ENCODE measurements at places on chromosomes 3 and 15.

GRCh38 chr3:156300929-156301840 is 180.8 kb downstream of the KCNAB1 start:
- DNase-seq = no peak

GRCh38 chr3:193391902-193392301 is 13.3 kb upstream of the ATP13A5 start:
- no peak for DNase-seq

- no peak for DNase-seq
Measured at GRCh38 chr3:55327131-55327920, 159.8 kb downstream of the WNT5A start.

DNA sequence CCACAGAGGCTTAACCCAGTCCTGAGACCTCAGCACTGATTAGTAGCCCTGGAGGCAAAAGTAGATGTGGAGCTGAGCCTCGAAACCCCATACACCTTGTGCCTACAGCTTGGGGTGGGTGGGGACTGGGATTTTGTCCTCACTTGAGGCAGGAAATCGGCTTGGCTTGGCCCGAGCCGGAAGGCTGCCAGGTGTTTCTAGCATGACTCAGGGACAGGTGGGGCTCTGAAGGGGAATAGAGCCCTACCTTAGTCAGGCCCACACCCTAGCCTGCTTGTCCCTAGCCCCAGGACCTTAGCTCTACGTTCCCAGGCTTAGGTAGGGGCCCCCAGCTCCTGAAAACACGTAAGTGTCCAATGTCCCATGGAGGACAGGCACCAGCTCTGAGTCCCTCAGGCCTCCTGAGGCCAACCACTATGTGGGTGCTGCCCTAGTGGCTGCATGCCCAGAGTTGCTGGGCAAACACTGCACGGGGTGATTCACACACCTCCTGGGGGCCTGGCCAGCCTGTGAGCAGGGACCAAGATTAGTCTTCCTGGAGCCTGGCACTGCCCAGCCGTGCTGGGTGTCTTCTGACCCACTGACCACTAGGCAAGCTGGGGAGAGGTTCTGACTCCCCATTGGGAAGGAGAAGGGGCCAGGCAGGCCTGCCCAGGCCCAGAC is 3.1 kb downstream of the MST1R start:
- DNase-seq = peak; percentile 63

DNA sequence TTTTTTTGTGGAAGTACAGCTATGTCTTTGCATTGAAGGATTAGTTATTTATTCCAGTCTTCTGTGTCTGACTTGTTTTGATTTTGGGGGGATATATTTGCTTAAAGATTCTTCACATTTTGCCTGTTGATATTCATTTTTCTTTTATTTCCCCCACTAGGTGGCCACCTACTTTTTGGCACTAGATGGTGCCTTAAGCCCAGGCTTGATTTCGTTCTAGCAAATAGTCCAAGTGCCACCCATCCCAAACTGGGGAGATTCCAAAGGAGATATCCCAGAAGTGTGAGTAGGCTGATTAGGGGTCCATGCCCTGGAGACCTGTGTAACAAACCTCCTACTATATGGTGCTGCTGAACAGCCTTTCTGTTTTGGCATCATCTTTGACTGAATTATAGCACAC is 80.0 kb upstream of the SPATA16 start:
- DNase-seq = no peak

DNA sequence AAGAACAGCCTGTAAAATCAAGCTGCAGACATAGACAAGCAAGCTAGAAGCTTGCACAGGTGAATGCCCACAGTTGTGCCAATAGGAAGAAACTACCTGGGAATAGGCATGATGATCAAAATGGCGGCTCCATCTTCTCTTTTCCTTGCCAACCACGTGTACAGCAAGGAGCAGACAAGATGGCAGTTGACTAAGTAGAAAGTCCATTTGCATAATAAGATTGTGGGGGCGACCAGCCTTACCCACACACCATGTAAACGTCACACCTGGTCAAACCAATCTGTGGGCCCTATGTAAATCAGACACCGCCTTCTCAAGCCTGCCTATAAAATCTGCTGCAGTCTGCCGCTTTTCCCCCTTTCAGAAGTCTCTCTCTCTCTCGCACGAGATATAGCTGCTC is 25.1 kb upstream of the ANKRD34C start:
- DNase-seq = no peak

DNA sequence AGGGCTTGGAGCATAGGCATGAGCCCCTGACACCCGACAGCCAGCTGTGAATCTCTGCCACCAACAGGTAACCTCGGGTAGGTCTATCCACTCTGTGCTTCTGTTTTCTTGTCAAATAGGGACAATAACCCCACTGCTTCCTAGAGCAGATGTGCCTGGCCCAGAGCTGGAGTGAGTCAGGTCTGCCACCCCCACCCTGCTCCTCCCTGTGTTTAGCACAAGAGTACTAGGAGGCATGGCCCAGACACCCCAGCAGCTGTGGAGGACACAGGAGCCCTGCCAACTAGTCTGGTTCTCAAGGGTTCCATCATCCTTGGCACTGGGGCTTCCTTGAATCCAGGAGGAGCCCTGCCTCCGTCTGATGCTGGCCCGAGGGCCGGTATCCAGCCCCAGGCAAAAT is 33.7 kb upstream of the TMEM115 start:
- no peak for DNase-seq

GRCh38 chr15:74307827-74308811 is 59.3 kb downstream of the CYP11A1 start:
- no peak for DNase-seq

- DNase-seq = no peak
Measured at GRCh38 chr3:122019493-122019892, 2.6 kb downstream of the ILDR1 start.

DNA sequence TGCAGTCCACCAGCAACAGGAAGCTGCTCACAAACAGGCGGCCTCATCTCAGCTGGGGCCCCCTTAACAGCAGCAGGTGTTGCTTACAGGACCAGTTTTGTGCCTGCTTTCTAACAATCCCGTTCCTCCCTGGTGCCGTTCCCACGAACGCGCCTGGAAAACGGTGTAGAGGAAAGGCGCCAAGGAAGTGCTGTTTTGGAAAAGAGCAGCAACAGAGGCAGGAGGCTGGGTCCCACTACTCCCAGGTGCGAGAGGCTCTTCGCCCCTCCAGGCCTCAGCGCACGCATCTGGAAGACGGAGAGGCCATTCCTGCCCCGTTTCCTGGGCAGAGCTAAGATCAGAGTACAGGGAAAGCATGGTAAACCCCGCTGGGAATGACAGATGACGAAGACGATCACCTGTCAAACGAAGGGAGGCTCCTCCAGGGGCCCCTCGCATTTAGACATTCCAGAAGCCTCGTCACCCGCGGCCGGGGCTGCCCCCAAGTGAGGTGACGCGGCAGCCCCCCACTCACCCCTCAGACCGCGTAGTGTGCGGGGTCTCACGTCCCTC is 603 bp downstream of the SCAPER start:
- peak; percentile 86 for DNase-seq

GRCh38 chr15:82789491-82789890 is 16.4 kb downstream of the FSD2 start:
- no peak for DNase-seq

DNA sequence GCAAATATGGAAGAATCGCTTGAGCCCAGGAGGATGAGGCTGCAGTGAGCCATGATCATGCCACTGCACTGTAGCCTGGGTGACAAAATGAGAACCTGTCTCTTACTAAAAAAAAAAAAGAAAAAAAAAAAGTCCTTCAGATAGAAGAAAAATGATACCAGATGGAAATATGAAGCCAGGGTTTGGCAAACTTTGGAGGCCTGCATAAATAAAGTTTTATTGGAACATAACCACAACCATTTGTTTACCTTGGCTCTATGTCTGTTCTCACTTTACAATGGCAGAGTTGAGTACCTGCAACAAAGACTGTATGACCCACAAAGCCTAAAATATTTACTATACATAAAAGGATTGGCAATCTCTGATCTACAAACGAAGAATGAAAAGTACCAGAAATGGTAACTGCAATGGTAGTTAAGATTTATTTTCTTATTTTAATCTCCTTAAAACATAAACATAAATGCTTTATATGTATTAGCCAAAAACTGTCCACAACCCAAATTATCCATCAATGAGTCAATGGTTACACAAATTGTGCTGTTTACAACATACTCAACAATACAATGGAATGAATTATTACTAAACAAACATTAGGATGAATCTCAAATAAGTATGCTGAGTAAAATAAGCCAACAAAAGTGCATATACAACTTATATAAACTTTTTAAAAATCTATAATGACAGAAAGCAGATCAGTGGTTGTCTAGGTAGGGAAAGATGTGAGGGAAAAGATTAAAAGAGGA is 41.8 kb downstream of the GOLGB1 start:
- no peak for DNase-seq

- DNase-seq = no peak
Measured at GRCh38 chr3:126025862-126026261, 56.9 kb downstream of the ROPN1B start.

- no peak for DNase-seq
Measured at GRCh38 chr15:48566668-48567067, 78.8 kb downstream of the FBN1 start.

GRCh38 chr3:119542168-119542767 is 17.1 kb downstream of the CD80 start:
- no peak for DNase-seq

DNA sequence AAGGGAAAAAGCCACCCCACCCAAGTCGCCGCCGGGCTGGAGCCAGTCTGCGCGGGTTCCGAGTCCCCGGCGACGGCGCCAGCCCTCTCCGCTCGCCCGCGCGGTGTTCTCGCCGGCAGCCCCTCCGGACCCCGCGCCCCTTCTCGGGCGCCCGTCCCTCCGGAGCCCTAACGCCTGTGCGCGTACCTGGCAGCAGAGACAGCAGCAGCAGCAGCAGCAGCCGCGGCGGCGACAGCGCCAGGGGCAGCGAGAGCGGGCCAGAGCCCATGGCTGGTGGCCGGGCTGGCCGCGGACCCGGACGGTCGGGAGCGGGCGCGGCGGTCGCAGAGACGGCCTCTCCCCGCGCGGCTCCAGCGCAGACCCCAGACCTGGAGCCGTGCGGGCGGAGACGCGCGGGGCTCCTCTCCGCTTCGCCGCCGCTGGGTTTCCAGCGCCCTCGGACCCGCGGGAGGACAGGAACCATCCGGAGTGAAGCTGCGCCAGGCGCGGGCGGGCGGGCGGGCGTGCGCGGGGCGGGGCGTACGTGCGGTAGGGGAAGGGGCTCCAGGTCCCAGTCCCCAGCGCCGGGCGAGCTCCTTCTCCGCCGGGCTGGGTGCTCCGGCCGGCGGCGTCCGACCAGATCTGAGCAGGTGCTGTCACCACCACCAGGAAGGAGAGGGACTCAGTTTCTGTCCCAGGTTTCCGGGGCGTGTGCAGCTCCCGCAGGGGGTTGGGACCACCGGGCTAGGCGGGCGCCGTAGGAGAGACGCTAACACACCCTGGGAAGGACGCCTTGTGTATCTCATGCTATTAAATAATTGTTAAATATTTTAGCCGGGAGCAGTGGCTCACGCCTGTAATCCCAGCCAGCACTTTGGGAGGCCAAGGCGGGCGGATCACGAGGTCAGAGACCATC is at the start of gene CHRNA3:
CHRNA3 (minus strand) TSS at position 470 of the 895 bp plus-strand sequence; CDS start at position 268, 202 bp downstream.
- no peak for DNase-seq

GRCh38 chr3:77271711-77272110 is 231.8 kb downstream of the ROBO2 start:
- no peak for DNase-seq

GRCh38 chr3:51819151-51819550 is 40.1 kb upstream of the IQCF6 start:
- no peak for DNase-seq

GRCh38 chr15:35506272-35506870 is 39.6 kb downstream of the DPH6 start:
- no peak for DNase-seq

DNA sequence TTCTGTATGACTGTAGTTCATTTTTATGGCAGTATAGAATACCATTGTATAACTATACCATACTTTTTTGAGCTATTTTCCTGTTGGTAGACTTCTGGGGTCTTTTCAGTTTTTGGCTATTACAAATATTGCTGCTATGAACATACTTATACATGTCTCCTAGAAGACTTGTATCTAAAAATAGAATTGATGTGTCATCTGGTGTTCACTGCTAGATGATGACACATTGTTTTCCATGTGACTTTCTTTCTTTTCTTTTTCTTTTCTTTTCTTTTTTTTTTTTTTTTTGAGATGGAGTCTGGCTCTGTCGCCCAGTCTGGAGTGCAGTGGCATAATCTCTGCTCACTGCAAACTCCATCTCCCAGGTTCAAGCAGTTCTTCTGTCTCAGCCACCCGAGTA is 69.8 kb downstream of the SH3GL3 start:
- DNase-seq = no peak

GRCh38 chr3:78402720-78403119 is 1362.8 kb downstream of the ROBO2 start:
- peak; percentile 23 for DNase-seq

DNA sequence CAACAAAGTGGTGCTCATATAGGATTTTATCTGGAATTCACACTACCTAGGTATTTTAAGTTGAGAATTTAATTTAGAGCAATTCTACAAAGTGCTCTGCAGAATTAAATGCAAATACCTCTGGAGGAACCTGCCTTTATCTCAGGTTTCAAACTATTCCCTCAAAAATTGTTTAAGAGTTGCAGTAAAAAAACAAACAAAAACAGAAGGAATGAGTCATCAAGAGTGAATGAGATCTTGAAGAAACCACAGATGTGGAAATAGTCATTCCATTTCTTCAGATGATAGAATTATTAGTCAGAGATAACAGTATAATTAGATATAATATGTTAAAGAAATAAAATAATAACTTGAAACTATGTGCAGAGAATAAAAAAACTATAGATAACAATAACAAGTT is 80.8 kb upstream of the SCN5A start:
- DNase-seq = no peak

- DNase-seq = peak; percentile 79
Measured at GRCh38 chr15:70748281-70748747, 15.0 kb downstream of the UACA start.

- DNase-seq = peak; percentile 3
Measured at GRCh38 chr3:107994956-107995715, 95.7 kb downstream of the CD47 start.

DNA sequence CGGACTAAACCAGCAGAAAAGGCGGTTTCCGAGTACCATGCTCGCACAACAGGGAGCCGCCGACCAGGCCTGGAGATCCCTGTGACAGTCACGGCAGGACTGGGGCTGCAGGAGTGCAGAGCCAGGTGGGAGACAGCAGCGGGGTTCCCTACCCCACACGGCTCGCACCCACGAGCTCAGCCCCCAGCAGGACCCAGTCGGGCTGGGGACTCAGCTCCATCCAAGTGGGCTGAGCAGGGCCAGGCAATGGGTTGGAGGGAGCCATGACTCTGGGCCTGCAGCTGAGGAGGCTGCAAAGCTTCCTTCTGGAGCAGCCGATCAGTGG is 15.8 kb downstream of the XXYLT1 start:
- DNase-seq = no peak

GRCh38 chr3:86985181-86985826 is 5.6 kb downstream of the VGLL3 start:
- DNase-seq = no peak

DNA sequence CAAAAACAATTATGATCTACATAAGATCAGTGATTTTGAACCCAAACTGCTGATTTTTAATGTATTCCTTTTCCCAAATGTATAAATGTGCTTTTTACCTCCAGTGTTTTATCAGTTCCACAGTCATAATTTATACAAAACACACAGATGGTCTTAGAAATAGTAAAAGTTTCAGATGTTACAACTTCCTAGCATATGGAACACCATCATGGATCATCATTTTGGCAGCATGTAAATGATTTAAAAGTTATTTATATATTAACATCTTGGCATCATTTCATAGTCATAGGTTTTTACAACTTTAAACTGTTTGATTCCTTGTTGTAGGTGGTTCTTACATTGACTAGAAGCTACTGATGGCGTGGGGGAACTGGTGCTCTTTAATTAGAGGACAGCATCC is 1025.3 kb downstream of the ROBO1 start:
- DNase-seq = no peak

GRCh38 chr3:140146668-140147067 is 211.7 kb downstream of the CLSTN2 start:
- no peak for DNase-seq

All from lower leg skin (tissue), 4 donors.